Lung (tissue), 17 donors: ENCODE measurements at places on chromosomes 5 and 9. TPM values are rescaled to one million over a fixed set of nuclear protein-coding genes. Genes with fewer than 3 reads are reported as not detected.

Gene HAPLN1
- 0.03 TPM for total RNA-seq

Gene GDNF
- total RNA-seq: not detected

Gene BARHL1
- not detected for total RNA-seq

Gene IL5
- total RNA-seq: not detected

Gene SLC34A1
- not detected for total RNA-seq

Gene GPX8
- 30.8 TPM for total RNA-seq

Gene OR1Q1
- total RNA-seq: not detected

GRCh38 chr9:113151696-113152630 is 1.2 kb downstream of the SLC31A2 start:
- peak overlapping the region; percentile 59 for H3K27ac ChIP-seq
- no peaks in the 10 kb centered on the region for H3K27me3 ChIP-seq
- H3K4me3 ChIP-seq: peak overlapping the region; percentile 94
- DNase-seq: no peak
- no peaks in the 10 kb centered on the region for H3K36me3 ChIP-seq

DNA sequence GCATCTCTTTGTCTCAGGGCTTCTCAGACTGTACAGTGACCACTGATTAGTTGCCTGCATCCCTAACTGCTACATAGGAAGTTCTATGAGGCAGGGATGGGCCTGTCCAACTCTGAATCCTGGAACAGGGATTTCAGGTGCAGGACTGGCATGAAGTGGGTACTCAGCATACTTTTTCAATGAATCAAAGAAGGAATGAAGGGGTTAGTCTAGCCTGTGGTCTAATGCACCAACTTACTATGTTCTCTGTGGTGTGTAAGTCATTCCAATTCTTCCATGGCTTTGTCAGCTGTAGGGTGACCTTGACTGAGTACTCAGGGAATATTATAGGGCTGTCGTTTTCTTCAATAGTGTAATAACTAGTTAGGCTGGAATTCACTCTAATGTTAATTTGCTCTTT is 8.3 kb downstream of the COL15A1 start:
- H3K4me1 ChIP-seq: peaks cover 3% of the 10 kb centered on the region
- H3K27ac ChIP-seq: no peak overlapping the region
- H3K27me3 ChIP-seq: no peaks in the 10 kb centered on the region
- H3K36me3 ChIP-seq: no peaks in the 10 kb centered on the region
- DNase-seq: no peak
- no peak overlapping the region for H3K4me3 ChIP-seq

GRCh38 chr9:126818482-126818881 is 13.6 kb downstream of the ZBTB43 start:
- H3K27ac ChIP-seq: no peak overlapping the region
- no peak overlapping the region for H3K4me3 ChIP-seq
- H3K27me3 ChIP-seq: no peaks in the 10 kb centered on the region
- DNase-seq: no peak
- H3K4me1 ChIP-seq: peaks cover 2% of the 10 kb centered on the region

DNA sequence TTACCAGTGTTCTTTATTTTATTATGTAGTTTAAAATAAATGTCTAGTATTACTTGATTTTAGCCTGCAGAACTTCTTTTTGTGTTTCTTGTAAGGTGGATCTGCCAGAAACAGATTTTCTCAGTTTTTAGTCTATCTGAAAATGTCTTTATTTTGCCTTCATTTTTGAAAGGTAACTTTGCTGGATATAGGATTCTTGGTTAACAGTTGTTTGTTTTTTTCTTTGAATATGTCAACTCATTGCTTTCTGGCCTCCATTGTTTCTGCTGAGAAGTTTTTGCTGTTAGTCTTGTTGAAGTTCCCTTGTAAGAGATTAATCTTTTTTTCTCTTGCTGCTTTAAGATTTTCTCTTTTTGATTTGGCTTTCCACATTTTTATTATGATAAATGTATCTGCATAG is 75.5 kb downstream of the MTREX start:
- H3K27me3 ChIP-seq: no peaks in the 10 kb centered on the region
- DNase-seq: no peak
- H3K4me1 ChIP-seq: no peaks in the 10 kb centered on the region
- peaks cover 17% of the 10 kb centered on the region for H3K36me3 ChIP-seq
- H3K4me3 ChIP-seq: no peak overlapping the region
- H3K27ac ChIP-seq: no peak overlapping the region

GRCh38 chr5:173441053-173441628 is 112.9 kb upstream of the STC2 start:
- no peaks in the 10 kb centered on the region for H3K4me1 ChIP-seq
- H3K27ac ChIP-seq: no peak overlapping the region
- no peak overlapping the region for H3K4me3 ChIP-seq
- H3K27me3 ChIP-seq: no peaks in the 10 kb centered on the region
- H3K36me3 ChIP-seq: no peaks in the 10 kb centered on the region

DNA sequence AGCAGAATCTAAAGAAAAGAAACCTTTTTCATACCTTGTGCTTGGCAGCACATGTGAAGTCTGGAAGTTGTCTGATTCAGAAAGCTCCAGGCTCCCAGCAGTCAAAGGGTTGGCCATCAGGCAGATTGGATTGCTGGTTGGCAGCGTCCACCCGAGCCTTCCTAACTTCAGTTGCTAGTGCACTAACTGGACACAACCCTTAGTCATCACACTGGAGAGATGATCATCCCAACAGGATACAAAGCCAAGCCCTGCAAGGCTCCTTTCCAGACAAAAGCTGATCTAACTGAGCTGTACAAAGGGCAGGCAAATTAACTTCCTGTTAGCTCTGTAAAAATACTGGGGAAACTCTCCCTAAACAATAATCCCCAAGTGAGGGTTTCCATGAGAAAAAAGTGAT is 185.6 kb downstream of the SNX18 start:
- no peaks in the 10 kb centered on the region for H3K36me3 ChIP-seq
- H3K27me3 ChIP-seq: no peaks in the 10 kb centered on the region
- no peak overlapping the region for H3K27ac ChIP-seq

GRCh38 chr5:83531661-83532060 is 60.1 kb downstream of the VCAN start:
- H3K4me3 ChIP-seq: no peak overlapping the region
- H3K4me1 ChIP-seq: no peaks in the 10 kb centered on the region
- H3K36me3 ChIP-seq: peaks cover 6% of the 10 kb centered on the region
- H3K27ac ChIP-seq: no peak overlapping the region
- no peaks in the 10 kb centered on the region for H3K27me3 ChIP-seq
- no peak for DNase-seq

DNA sequence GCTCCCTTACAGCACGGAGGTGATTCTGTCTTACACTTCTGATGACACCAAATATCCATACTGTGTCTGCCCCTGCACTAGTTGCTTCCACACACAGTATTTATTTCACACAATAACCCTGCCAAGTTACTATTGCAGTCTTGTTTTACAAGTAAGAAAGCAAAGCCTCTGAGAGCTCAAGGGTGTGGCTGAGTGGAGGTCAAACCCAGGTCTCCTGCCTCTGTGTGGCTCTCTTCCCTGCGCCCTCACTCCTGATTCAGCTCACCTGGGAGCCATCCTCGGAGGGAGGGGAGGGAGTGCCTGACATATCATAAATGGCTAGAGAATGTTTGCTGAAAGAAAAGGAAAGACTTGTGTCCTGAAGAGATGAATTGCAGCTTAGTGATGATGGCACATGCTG is 41.0 kb downstream of the MVB12B start:
- H3K4me1 ChIP-seq: peaks cover 8% of the 10 kb centered on the region
- no peak for DNase-seq
- no peaks in the 10 kb centered on the region for H3K36me3 ChIP-seq
- no peaks in the 10 kb centered on the region for H3K27me3 ChIP-seq
- no peak overlapping the region for H3K4me3 ChIP-seq

GRCh38 chr5:135810188-135810943 is 24.1 kb upstream of the SLC25A48 start:
- no peaks in the 10 kb centered on the region for H3K36me3 ChIP-seq
- no peak overlapping the region for H3K4me3 ChIP-seq
- no peaks in the 10 kb centered on the region for H3K4me1 ChIP-seq
- H3K27me3 ChIP-seq: no peaks in the 10 kb centered on the region

GRCh38 chr5:56166671-56167385 is 66.3 kb downstream of the ANKRD55 start:
- no peak for DNase-seq
- H3K27ac ChIP-seq: no peak overlapping the region
- H3K4me1 ChIP-seq: peaks cover 2% of the 10 kb centered on the region
- no peaks in the 10 kb centered on the region for H3K27me3 ChIP-seq
- H3K36me3 ChIP-seq: no peaks in the 10 kb centered on the region
- H3K4me3 ChIP-seq: no peak overlapping the region

GRCh38 chr5:142826741-142827492 is 56.7 kb downstream of the ARHGAP26 start:
- H3K27me3 ChIP-seq: no peaks in the 10 kb centered on the region
- no peaks in the 10 kb centered on the region for H3K36me3 ChIP-seq
- H3K4me1 ChIP-seq: no peaks in the 10 kb centered on the region
- no peak for DNase-seq
- H3K27ac ChIP-seq: peak overlapping the region; percentile 45
- no peak overlapping the region for H3K4me3 ChIP-seq

- no peak overlapping the region for H3K4me3 ChIP-seq
- H3K4me1 ChIP-seq: peaks cover 27% of the 10 kb centered on the region
- H3K36me3 ChIP-seq: no peaks in the 10 kb centered on the region
- no peak overlapping the region for H3K27ac ChIP-seq
These were observed 202.6 kb upstream of the MAP3K1 start for GRCh38 chr5:56612759-56613158.

DNA sequence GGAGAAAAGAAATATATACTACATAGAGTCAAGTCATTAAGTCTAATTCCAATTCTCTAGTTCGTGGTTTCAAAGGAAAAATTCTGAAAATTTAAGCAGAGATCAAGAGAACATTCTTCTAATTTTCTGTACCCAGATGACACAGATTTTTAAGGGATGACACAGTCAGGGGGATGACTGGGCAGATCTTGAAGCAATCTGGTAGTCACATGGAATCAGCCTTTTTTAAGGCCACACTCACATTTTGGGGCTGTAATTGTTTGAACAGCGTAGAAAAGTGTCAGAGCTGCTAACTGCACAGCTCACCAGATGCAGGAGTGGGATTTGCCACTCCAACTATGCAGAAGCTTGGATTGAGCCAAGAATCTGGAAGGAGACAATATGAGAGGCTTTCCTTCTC is 20.4 kb downstream of the PDE4D start:
- H3K4me3 ChIP-seq: no peak overlapping the region
- no peaks in the 10 kb centered on the region for H3K27me3 ChIP-seq
- no peaks in the 10 kb centered on the region for H3K4me1 ChIP-seq
- no peaks in the 10 kb centered on the region for H3K36me3 ChIP-seq
- H3K27ac ChIP-seq: no peak overlapping the region

DNA sequence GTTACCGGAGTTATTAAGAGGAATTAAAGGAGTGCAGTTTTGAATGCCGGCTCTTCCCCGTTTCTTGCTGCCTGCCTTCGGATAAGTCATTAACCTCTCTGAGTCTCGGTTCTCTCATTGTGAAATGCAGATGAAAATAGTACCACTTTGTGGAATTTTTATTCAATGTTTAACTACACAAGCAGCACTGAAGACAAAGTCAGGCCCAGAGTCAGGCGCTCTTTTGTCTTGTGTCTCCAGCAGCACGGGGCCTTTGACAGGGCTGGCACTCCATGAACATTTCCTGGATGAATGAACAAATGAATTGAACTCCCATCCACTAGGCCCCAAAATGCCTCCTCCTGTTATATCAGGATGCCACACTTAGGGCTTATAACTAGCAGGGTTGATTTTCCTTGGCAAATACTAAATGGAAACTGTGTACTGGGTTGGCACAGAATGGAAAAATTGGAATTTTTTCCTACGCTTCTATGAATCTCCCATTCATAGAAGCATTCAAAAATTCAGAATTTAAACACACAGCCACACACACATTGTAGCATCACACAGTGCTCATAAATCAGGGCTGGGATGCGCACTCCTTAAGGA is 332.8 kb downstream of the MLLT3 start:
- no peak overlapping the region for H3K4me3 ChIP-seq
- no peak for DNase-seq
- H3K27me3 ChIP-seq: no peaks in the 10 kb centered on the region
- H3K4me1 ChIP-seq: no peaks in the 10 kb centered on the region

- H3K4me1 ChIP-seq: no peaks in the 10 kb centered on the region
- no peaks in the 10 kb centered on the region for H3K36me3 ChIP-seq
- no peak for DNase-seq
- H3K4me3 ChIP-seq: no peak overlapping the region
- no peak overlapping the region for H3K27ac ChIP-seq
These were observed 66.9 kb downstream of the HSPA4 start for GRCh38 chr5:133118741-133119140.

GRCh38 chr5:178104492-178104891 is 8.8 kb upstream of the N4BP3 start:
- no peaks in the 10 kb centered on the region for H3K36me3 ChIP-seq
- no peak overlapping the region for H3K27ac ChIP-seq
- H3K4me1 ChIP-seq: peaks cover 7% of the 10 kb centered on the region
- no peak overlapping the region for H3K4me3 ChIP-seq
- DNase-seq: no peak

DNA sequence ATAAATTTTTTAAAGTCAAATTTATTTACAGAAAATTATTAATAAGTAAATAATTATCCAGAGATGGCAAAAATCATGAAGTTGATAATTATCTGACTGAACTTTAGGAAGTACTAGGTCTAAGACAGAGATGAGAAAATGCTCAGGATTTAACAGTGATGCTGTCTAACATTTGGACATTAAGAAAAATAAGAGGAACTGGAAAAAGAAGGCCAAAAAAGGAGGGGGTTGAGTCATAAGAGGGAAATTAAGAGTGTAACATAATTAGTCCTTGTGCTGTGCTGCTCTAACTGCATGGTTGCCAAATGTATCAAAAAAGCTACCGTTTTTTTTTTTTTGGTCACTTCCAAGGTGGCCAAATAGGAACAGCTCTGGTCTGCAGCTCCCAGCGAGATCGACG is 35.4 kb upstream of the TUT7 start:
- no peak for DNase-seq
- no peak overlapping the region for H3K4me3 ChIP-seq
- H3K27ac ChIP-seq: no peak overlapping the region

GRCh38 chr9:72924154-72924790 is 28.6 kb downstream of the ALDH1A1 start:
- no peak overlapping the region for H3K27ac ChIP-seq
- H3K4me1 ChIP-seq: no peaks in the 10 kb centered on the region
- no peaks in the 10 kb centered on the region for H3K27me3 ChIP-seq
- no peaks in the 10 kb centered on the region for H3K36me3 ChIP-seq
- DNase-seq: no peak
- H3K4me3 ChIP-seq: no peak overlapping the region

DNA sequence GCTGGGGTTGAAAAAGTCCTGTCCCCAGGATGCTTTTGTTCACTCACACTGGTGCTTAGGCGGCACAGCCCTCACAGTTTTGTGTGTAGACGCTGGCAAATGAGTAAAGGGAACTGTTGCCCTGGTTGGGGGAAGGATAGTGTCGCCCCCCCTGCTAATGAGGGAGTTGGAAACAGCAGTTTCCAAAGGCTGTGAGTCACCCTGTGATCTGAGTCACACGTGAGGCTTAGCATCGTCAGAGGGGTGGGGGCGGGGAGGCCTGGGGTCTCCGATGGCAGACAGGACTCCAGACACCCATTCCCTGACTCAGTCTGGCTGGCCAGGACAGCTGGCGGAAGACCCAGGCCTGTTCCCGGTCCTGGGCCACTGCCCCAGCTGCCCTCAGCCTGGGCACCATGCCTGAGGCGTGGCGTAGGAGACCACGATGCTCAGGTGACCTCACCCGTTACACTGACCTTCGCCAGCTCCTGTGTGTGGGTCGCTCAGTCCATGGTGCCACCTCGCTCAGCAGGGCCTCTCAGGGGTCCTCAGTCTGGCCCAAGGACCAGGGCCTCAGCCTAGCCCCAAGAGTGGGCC is 2.9 kb downstream of the DNAJB5 start:
- no peak overlapping the region for H3K4me3 ChIP-seq
- peaks cover 13% of the 10 kb centered on the region for H3K36me3 ChIP-seq
- no peaks in the 10 kb centered on the region for H3K4me1 ChIP-seq
- no peaks in the 10 kb centered on the region for H3K27me3 ChIP-seq

- DNase-seq: no peak
- no peaks in the 10 kb centered on the region for H3K36me3 ChIP-seq
- H3K4me1 ChIP-seq: no peaks in the 10 kb centered on the region
- no peak overlapping the region for H3K27ac ChIP-seq
- no peak overlapping the region for H3K4me3 ChIP-seq
These were observed 34.1 kb upstream of the MTMR12 start for GRCh38 chr5:32346869-32347268.
